ENCODE measurements at places on chromosomes 5 and 9.
A peak's percentile ranks its signal among the peaks of the same experiment; 100 is the strongest.

DNA sequence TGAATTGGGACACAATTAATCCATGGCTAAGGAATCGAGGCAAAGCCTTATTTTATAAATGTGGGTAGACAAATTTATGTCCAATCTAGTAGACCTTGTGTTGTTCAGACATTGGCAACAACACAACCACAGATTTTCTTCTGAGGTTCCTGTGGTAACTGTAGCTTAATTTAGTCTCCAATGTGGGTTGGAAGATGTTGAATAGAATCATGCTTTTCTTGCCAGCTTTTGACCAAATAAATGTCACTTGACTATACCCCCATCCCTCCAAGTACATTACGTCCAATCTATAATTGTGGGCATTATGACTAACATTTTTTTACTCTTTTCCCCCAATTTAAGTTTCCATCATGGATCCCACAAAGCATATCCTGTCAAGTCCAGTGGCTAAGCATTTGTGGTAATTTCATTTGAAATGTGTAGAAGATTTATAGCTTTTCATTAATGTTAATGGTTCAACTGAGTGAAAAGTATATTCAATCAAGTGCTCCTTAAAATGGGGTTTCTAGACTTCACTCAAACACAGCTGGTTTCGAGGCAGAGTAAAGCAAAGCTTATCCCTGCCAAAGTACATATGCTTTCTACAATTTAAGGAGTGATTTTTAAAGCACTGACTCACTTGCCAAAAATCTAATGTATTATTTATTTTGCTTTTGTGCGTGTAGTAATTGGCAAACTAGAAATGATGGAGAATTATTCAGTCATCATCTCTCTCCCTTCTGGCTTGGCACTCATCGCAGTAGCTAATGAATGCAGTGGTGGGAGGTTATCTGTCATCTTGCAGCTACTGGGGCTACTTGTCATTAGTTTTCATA lies 141.8 kb downstream of the FAM174A start:
- no peak for DNase-seq

DNA sequence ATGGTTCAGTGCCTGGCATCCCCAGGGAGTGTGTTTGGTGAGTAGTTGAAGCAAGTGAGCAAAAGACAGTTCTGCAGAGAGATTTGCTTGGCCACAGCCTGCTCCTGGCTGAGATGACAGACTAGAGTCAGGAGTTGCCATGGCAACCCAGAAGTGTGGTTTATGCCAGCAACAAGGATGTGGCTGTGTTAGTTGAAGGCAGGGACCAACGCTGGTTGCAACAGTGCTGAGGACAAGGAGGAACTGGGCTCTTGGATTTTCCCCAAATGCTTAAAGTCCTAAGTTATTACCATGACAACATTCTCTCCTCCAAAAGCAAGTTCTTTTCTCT lies 2.7 kb downstream of the NXNL2 start:
- DNase-seq, result no peak

GRCh38 chr5:31477516-31477915 lies 54.4 kb downstream of the DROSHA start:
- DNase-seq, result no peak

DNA sequence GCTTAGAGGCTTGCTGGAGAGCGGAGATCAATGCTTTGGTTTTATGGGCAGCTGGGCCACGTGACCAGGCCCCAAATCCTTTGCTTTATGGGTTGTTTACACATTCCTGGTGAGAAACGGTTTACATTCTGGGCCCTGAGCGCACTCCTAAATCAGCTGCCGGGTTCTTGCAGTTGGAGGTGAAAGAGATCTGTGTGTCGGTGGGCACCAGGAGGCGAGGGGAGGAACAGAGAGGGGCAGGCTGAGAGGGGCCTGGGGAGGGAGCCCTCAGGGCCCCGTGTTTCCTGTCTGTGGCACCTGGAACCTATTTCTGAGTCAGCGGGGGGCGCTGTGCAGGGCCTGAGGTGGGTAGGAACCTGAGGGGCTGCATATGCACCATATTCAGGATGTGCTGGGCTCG lies 63.5 kb upstream of the HAND1 start:
- DNase-seq, result no peak

GRCh38 chr5:140338908-140339307 lies 7.5 kb downstream of the HBEGF start:
- no peak for DNase-seq

GRCh38 chr5:57780306-57780960 lies 297.8 kb upstream of the ACTBL2 start:
- DNase-seq, result no peak

GRCh38 chr5:160970605-160971191 lies 118.7 kb upstream of the ATP10B start:
- no peak for DNase-seq

DNA sequence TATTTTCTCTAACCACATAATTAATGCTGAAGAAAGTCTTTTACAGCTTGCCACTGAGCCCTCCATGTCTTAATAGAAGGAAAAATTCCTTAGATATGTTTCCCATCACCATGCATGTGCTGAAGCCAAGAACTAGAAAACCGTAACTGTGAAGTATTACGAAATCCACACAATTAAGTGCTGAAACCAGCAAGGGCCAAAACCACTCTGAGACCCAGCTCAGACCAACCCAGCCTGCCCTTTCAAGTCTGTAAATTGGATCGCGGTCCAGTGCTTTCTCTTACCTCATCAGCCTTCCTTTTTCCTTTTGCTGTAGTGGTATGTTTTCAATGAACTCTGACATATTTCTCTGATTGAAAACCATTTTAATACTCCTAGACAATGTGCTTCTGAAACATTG lies 26.3 kb downstream of the SEMA5A start:
- peak; percentile 30 for DNase-seq

All from GM13976 (cell line).